HCT116 (cell line): ENCODE measurements at places on chromosomes 7 and 10. TPM values are rescaled to one million over a fixed set of nuclear protein-coding genes. Genes with fewer than 3 reads are reported as not detected.

- H3K4me3 ChIP-seq: no peak overlapping the region
- no peak overlapping the region for H3K27ac ChIP-seq
- DNase-seq: no peak
- H3K27me3 ChIP-seq: no peaks in the 10 kb centered on the region
- no peaks in the 10 kb centered on the region for H3K36me3 ChIP-seq
- no peaks in the 10 kb centered on the region for H3K4me1 ChIP-seq
Observed at GRCh38 chr10:101903827-101904550, 60.4 kb upstream of the KCNIP2 start.

GRCh38 chr10:96509017-96509641, 4.6 kb downstream of the TLL2 start:
- no peak for DNase-seq
- no peaks in the 10 kb centered on the region; the same call in 1 of the 2 replicates for H3K4me1 ChIP-seq
- no peaks in the 10 kb centered on the region for H3K27me3 ChIP-seq
- no peak overlapping the region for H3K4me3 ChIP-seq
- H3K27ac ChIP-seq: no peak overlapping the region
- no peaks in the 10 kb centered on the region for H3K36me3 ChIP-seq

GRCh38 chr7:112770051-112770450, 20.1 kb downstream of the TMEM168 start:
- no peak overlapping the region for H3K27ac ChIP-seq
- H3K4me3 ChIP-seq: no peak overlapping the region
- no peaks in the 10 kb centered on the region for H3K27me3 ChIP-seq
- DNase-seq: no peak
- H3K36me3 ChIP-seq: no peaks in the 10 kb centered on the region

DNA sequence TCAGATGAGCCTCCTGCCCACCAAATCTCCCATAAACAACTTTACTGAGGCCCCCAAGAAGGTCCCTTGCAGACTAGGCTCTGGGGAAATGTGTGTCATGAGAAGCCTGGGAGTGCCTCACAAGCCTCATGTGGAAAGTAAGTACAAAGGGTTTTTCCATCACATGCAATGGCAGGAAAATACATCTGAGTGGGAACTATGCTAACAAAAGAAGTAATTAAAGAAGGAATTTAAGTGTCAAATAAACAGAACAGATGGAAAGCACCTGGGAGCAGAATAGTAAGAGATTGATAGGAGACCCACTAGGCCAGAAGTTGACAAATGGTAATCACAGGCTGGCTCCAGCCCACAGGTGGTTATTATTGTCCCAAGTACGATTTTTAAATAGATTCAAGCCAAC, 20.5 kb downstream of the GSAP start:
- no peak overlapping the region for H3K4me3 ChIP-seq
- no peak overlapping the region for H3K27ac ChIP-seq

GRCh38 chr10:11593612-11594011, 17.8 kb downstream of the USP6NL start:
- no peaks in the 10 kb centered on the region for H3K27me3 ChIP-seq
- no peaks in the 10 kb centered on the region for H3K36me3 ChIP-seq
- H3K4me3 ChIP-seq: no peak overlapping the region
- DNase-seq: no peak

EPHB4 gene
- total RNA-seq: 61.1 TPM

- no peak for DNase-seq
- no peak overlapping the region; the same call in 1 of the 2 replicates for H3K4me3 ChIP-seq
- H3K27ac ChIP-seq: no peak overlapping the region
- H3K4me1 ChIP-seq: no peaks in the 10 kb centered on the region; the same call in 1 of the 2 replicates
Observed at GRCh38 chr10:33336582-33337325, 2.3 kb upstream of the NRP1 start.

DGKB gene
- 0.05 TPM for total RNA-seq

TSPAN12 gene
- total RNA-seq: 7.4 TPM

GRCh38 chr7:69078997-69079769, 519.1 kb upstream of the AUTS2 start:
- no peaks in the 10 kb centered on the region for H3K36me3 ChIP-seq
- no peaks in the 10 kb centered on the region for H3K4me1 ChIP-seq

DNA sequence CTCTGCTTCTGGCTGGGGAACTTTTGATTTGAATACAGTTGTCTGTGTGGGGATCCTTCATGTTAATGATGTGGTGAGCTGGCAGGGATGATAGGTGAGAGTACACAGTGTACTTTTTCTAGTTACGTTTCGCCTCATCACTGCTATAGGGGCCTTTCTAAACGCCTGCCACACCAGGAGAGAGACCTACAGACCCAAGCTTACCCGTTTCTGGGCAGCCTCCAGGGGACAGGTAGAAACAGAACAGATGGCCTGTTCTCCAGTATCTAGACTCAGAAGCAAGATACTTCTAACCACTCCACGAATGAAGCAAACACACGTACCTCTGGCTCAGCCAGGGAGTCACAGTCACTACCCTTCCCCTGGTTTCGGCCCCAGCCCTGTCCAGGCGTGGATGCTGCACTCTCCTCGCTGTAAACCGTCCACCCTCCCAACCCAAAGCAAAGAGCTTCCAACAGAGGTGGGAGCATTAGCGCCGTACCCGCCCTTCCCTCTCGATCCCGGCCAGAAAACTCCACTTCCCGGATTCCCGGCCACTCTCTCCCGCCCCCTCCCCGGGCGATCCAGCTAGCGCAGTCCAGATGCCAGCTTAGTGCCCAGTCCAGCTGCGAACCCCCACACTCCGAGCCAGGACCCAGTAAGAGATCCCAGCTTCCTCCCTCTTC, 1.2 kb downstream of the CCDC6 start:
- H3K36me3 ChIP-seq: no peaks in the 10 kb centered on the region
- H3K27ac ChIP-seq: peak overlapping the region; percentile 66
- H3K4me3 ChIP-seq: peak overlapping the region; percentile 95
- no peaks in the 10 kb centered on the region for H3K27me3 ChIP-seq
- H3K4me1 ChIP-seq: peaks cover 19% of the 10 kb centered on the region

TEX36 gene
- total RNA-seq: 0.25 TPM

DNA sequence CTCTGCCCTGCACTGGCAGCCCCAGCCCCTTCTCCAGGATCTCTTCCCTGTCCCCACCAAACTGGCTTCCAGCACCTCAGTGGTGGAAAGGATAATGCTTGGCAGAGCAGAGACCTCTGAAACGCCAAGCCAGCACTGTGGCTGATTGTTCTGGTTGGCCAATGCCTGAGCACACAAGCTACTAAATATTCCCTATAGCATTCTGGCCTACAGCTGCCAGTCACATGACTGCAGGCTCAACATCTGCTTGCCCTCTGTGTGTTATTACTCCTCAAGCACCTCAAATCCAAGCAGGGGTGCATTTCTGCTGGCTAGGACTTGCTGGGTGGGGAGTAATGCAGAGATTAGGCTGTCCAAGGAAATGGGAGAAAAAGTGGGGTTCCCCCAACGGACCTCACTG, 6.1 kb downstream of the TBATA start:
- no peaks in the 10 kb centered on the region for H3K27me3 ChIP-seq
- H3K4me1 ChIP-seq: no peaks in the 10 kb centered on the region
- no peak overlapping the region for H3K27ac ChIP-seq
- DNase-seq: no peak
- H3K4me3 ChIP-seq: no peak overlapping the region

- no peak overlapping the region for H3K4me3 ChIP-seq
- no peak overlapping the region for H3K27ac ChIP-seq
- H3K27me3 ChIP-seq: no peaks in the 10 kb centered on the region
- no peak for DNase-seq
- no peaks in the 10 kb centered on the region for H3K4me1 ChIP-seq
- 0 out of 2 replicates have a peak, but pooled peaks cover 8% of the 10 kb centered on the region for H3K36me3 ChIP-seq
Observed at GRCh38 chr7:43609097-43609496, 26.2 kb downstream of the STK17A start.

GRCh38 chr10:13883636-13884444, 297.1 kb downstream of the PRPF18 start:
- H3K36me3 ChIP-seq: no peaks in the 10 kb centered on the region
- peaks cover 7% of the 10 kb centered on the region; the same call in 1 of the 2 replicates for H3K4me1 ChIP-seq
- no peak overlapping the region for H3K27ac ChIP-seq
- H3K4me3 ChIP-seq: no peak overlapping the region
- no peak for DNase-seq
- H3K27me3 ChIP-seq: peaks cover 21% of the 10 kb centered on the region
